ENCODE measurements at places on chromosomes 3 and 15.
A peak's percentile ranks its signal among the peaks of the same experiment; 100 is the strongest.

DNA sequence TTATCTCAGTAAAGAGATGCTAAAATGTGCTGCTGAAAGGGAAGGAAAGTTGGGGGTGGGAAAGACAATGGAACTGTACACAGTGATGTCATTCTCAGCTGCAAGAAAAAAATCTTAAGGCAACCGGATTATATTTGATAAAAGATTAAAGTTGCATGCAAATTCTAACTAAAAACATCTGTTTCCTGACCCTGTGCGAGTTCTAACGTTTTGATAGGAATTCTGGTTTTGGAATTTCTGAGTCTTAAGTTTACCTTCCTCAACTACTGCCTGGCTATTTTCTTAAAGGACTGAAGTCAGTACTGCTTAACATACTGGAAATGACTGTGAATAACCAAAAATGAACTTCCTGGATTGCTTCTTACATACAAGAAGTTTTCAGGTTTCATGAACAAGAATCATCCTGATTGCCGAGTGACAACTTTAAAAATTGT lies 115.5 kb downstream of the SLC25A26 start:
- no peak for DNase-seq

DNA sequence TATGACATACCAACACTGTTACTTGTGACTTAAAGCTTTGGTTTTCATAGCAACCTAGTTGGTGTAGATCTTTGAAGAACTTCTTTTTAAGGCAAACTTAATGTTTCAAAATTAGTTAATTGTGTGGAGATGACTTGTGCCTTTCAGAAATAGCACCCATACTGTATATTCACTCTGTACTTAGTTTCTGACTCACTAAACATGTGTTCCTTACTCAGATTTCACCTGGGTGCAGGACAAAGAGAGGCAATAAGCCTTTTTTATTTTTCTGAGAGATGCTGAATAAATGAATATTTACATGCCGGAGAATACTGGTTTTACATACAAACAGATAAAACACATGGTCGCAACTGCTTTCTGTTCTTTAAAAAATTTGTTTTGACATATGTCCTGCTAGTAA lies 44.8 kb downstream of the SLC25A26 start:
- no peak for DNase-seq

- no peak for DNase-seq
Measured at GRCh38 chr3:87367736-87368135, 91.4 kb upstream of the POU1F1 start.

GRCh38 chr3:138974462-138974861 lies 27.4 kb downstream of the FOXL2NB start:
- peak; percentile 6 for DNase-seq

DNA sequence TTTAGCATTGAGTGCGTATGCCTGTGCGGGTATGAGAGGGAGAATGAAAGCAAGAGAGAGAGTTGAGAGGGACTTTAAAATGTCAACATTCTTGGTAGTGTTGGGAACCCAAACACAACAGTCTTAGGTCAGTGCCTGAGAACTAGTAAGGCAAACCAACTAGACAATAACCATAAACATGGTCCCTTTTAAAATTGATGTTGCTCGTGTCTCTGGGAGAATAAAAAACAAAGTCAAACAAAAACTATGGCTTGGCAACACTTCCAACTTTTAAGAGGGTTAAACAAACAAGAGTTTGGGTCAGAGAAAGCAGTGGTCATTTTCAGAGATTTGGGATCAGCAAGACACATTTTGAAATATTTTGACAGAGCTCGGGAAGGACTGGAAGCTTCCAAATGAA lies 146.7 kb upstream of the THBS1 start:
- no peak for DNase-seq

DNA sequence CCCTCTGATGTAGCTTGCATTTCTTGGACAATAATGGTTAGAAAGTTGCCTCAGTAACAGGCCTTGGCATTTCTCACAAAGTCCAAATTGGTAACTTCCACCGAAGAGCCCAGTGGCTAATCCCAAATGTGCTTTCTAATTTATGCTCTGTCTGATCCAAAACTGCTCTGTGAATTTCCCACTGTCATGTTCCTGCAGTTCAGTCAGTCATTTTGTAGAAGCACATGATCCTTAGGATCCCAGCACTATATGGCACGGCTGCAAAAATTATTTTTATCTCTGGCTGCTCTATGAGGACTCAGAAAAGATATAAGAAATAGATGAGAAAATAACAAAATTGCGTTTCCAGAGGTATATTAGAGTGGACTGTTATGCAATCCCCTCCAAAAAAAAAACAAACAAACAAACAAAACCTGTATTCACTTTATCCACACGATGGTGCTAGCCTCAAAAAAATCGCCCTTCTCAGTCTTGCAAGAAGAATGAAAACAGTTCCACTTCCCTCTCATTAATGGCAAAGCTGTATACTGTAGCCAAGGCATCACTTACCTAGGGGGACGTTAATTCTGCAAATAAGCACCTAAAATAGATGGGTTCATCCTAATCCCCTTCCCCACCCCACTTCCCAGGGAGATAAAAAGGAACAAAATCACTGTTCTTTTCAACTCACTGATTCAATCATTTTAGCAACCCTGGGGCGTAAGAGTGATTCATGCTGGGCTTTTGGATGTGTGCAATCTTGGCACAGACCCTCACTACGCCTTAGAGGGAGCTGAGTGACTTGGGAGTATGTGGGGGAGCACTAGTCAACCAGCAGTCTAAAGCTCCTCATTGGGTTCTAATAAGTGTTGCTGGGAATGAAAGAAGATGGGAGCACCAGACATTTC lies 61.3 kb downstream of the TMCO5A start:
- peak; percentile 14 for DNase-seq

DNA sequence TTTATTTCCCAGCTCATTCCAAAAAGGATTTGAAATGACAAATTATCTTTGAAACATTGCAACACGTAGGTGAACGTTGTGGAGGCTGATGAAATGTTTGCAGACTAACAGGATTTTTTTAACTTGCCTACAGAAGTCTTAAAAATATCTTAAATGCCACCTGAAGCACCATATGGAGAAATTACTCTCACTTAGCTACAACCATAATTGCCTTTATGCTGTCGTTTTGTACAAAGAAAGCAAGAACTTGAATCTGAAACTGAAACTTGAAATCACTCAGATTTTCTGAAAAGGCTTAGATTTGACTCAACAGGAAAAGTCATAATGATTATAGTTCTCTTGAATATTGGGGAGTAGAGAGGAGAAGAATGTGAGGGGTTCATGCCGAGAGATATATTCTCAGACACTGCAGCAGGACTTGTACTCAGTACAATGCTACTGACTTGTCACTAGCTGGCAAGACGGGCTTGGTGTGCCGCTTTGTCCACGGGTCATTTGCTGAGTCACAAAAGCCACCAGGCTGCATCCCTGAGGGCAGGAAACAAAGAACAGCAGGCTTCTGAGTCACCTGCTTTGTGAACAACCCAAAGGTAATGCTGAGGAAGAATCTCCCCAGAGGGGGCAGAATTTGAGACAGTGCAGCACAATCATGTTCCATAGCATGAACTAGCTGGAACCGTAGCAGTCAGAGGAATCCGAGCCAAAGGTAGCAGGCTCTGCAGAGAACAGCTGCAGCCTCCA lies 7.1 kb upstream of the FMN1 start:
- peak; percentile 74 for DNase-seq

DNA sequence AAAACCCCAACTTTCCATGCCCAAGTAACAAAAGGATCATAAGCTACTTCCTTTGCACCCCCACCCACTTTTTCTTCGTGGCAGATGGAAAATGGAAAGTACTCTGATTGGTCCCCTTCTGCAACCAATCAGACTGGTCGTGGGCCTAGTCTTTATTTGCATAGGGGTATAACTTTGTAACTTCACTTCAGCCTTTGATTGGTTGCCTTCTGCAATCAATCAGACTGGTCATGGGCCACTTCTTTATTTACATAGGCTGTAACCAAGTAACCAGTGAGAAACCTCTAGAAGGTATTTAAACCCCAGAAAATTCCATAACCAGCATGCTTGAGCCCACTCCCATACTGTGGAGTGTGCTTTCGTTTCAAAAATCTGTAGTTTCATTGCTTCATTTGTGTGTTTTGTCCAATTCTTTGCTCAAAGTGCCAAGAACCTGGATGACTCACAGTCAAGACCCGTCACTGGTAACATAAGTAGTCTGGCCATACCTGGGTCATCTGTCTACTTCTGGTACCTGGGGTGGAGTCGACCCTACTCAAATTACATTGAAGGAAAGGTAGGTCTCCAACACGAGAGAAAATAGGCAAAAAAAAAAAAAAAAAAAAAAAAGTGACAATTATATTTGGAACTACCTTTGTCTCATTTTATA lies 41.9 kb downstream of the CMTM8 start:
- no peak for DNase-seq

DNA sequence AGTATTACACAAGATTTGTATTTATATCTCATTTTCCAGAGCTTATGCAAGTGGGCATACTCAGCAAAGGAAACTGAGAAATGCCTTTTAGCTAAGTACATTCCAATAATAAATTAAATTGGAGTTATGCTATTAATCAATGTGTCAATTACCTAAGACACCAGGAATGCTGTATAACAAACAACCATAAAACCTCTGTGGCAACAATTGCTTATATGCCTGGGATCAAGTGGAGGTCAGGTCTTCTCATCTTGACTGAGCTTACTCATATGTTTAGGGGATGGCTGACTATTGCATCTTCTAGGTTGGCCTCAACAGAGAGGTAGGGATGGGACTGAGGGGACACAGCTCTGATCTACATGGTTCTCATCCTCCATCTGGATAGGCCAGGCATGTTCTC lies 30.7 kb downstream of the CD200R1L start:
- DNase-seq = peak; percentile 14

GRCh38 chr3:108114423-108115065 lies 23.7 kb upstream of the CD47 start:
- DNase-seq = no peak

DNA sequence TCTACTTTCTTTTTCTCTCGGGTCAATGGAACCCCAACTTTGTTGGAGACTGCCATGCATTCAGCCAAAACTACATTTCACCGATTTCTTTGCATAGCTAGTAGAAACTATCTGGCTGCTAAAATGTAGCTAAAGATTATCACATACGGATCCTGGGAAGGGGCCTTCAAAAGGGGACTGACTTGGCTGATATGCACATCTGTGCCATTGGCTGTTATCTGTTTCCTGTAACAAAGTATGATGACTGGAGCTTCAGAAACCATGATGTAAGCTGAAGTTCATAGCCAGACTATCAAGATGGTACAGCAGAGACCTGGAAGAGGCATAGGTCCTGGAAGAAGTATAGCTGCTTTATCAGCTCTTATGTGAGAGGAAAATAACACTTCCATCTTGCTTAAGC lies 179.1 kb downstream of the NSUN3 start:
- no peak for DNase-seq

DNA sequence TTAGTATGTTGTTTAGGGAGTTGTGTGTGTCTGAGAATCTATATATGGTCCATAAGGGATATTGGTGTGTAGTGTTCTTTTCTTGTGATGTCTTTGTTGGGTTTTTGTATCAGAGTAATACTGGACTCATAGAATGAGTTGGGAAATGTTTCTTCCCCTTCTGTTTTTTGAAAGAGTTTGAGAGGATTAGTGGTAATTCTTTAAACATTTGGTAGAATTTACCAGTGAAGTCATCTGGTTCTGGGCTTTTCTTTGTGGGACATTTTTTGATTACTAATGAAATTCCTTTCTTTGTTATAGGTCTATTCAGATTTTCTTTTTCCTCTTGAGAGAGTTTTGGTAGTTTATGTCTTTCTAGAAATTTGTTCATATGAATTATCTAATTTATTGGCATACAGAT lies 16.9 kb downstream of the ACKR2 start:
- DNase-seq = no peak

- no peak for DNase-seq
Measured at GRCh38 chr3:174444391-174444790, 414.7 kb upstream of the NAALADL2 start.

- DNase-seq = no peak
Measured at GRCh38 chr3:148373961-148374360, 323.7 kb upstream of the AGTR1 start.

DNA sequence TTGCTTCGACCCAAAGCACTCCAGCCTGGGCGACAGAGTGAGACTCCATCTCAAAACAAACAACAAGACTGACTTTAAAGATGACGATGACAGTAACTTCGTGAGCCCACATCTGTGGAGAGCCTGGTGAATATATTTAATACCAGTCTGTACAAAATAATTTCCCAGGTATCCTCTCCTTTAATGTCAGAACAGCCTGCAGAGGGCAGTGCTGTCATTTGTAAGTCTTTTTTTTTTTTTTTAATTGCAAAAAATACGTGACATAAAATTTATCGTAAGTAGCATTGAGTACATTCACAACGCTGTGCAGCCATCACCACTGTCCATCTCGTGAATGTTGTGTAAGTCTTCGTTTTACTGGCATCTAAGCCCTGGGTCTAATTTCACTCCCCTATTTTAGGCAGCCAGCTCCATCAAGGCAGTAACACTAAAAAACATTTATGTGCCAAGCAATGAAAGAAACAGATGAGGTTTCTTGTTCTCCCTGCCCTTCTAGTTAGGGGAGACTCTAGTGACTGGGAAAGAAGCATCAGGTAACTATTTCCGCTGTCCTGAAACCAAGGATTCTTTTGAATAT lies 1.4 kb downstream of the HTD2 start:
- DNase-seq = peak; percentile 37

GRCh38 chr3:30984855-30985749 lies 90.6 kb upstream of the GADL1 start:
- no peak for DNase-seq

DNA sequence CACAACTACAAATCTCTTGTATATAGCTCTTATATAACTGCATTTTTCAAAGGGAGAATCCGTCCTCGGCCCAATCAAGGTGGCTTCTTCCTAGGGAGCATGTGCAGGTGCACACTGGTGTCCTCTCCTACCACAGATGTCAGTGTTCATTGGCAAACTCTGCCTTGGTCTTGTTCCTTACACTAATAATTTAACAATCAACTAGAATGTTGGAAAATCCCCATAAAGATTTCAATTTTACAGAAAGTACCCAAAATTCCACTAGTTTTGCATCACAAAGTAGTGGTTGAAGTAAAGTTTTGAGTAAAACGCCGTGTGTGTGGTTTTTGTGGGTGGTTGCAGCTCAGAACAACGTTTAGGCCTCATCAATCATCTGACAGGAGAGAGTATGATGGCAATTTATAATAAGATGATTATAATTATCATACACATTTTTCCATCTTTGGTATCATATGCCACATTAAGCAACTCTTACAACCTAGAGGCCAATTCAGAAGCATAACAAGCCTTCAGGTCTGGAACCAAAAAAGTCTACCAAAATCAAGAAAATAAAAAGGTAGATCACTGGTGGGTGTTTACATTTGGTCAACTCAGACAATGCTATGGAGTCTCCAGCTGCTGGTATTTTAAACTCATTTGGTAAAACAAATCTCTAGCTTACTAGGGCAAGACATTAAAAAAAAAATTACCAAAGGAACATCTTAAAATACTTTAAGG lies 128.9 kb upstream of the BHLHE40 start:
- no peak for DNase-seq

DNA sequence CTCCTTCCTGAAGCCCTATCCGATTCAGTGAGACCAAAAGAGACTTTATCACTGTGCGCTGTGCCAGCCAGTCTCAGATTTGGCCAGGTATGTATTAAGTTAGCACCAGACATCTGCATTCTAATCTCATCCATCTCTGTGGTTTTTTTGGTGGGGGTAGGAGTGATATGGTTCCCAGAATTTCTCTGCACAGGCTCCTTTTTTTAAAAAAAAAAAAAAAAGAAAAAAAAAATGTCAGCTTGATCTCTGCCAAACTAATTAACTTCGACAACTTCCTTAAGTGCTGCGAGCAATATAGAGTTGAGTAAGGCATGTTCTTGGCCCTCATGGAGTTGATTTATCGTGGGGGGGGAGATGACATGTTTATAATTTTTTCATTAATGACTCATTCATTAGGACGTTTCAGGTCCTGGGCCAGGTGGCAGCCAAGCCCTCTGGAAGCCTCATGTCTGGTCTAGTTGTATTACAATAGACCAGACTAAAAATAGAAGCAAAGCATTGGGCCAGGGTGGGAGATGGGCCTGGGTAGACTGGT lies 12.9 kb downstream of the SLCO3A1 start:
- DNase-seq = peak; percentile 93

All from epithelial cell of prostate (primary cell).